ENCODE measurements at places on chromosomes 7 and 10. TPM values are rescaled to one million over a fixed set of nuclear protein-coding genes. Genes with fewer than 3 reads are reported as not detected.

The WIPF3 gene
- not detected for total RNA-seq

The SFRP4 gene
- not detected for total RNA-seq

The PRTFDC1 gene
- total RNA-seq = 1.6 TPM

The CNPY1 gene
- total RNA-seq = not detected

The VWA2 gene
- not detected for total RNA-seq

The CRHR2 gene
- not detected for total RNA-seq

DNA sequence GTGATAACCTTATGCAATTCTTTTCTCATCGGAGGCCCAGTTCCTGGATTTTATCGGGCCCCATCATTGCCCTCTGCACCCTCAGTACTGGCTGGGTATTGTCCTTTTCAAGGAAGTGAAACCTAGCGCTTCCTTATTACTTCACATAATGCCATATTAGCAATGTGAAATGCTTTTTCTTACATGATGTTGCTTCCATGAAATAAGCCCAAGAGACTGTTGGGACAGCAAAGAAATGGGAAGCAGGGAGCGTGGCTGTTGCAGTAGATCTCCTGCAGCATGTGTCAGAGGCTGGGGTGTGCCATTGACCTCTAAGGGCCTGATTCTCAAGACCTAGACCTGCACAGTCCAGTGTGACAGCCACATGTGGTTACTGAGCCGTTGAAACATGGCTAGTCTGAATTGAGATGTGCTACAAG, 8.1 kb downstream of the CHN2 start:
- no peak for DNase-seq

- DNase-seq = no peak
These were observed 2.4 kb upstream of the EVX1 start for GRCh38 chr7:27240015-27240731.

- no peak for DNase-seq
These were observed 224.6 kb upstream of the PITRM1 start for GRCh38 chr10:3397231-3397630.

- no peak for DNase-seq
These were observed 620 bp downstream of the SLK start for GRCh38 chr10:103967448-103968071.

DNA sequence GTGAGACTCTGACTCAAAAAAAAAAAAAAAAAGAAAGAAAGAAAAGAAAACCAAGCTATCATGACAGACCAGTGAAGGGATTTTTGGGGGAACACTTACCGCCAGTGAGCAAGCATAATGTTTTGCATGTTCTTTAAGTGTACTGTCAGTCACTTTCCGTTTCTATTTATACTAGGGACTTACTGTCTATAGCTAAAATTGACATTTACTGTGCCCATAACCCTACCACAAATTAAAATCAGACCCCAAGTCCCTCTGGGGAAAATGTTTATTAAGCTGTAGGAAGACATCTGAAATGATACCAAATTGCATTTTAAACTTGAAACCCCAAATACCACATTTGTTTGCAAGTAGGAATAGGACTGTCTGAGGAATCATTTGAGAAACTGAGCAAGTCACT, 252.8 kb downstream of the TRIL start:
- no peak for DNase-seq

- DNase-seq = peak; percentile 99
These were observed 814 bp upstream of the CDK13 start for GRCh38 chr7:39948956-39949928.

GRCh38 chr10:124522131-124522932, 60.7 kb downstream of the LHPP start:
- DNase-seq = peak; percentile 11

GRCh38 chr10:78639629-78640028, 429.1 kb upstream of the ZMIZ1 start:
- DNase-seq = no peak

GRCh38 chr10:5303504-5303903, 61.3 kb upstream of the UCN3 start:
- DNase-seq = no peak

- DNase-seq = peak; percentile 6
These were observed 58.9 kb downstream of the PRKAR2B start for GRCh38 chr7:107103369-107103768.

GRCh38 chr10:6299234-6299633, 96.5 kb downstream of the PFKFB3 start:
- no peak for DNase-seq

- DNase-seq = no peak
These were observed 28.7 kb upstream of the CD36 start for GRCh38 chr7:80609751-80610150.

Data from CD8-positive, alpha-beta memory T cell (primary cell).